ENCODE measurements at places on chromosomes 16 and 17. TPM values are rescaled to one million over a fixed set of nuclear protein-coding genes. Genes with fewer than 3 reads are reported as not detected.

- DNase-seq = no peak
Observed at GRCh38 chr17:14165616-14166015, 71.0 kb downstream of the CDRT15 start.

DNA sequence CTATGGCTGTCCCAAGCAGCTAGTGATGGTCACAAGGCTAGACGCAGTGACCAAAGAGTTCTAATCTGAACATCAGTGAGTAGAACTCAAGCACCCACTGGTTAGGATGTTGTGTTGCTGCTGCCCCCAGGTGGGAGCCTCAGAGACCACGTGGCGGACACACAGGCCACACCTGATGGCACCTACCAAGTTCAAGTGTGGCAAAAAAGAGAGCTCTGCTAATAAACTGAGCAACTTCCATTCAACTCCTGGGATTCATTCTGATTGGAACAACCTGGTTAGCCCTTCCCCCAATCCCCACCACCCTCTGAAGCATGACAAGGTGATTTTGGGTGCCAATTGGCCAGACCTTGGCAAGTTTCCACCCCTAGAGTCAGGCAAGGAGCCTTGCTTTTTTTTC, 3.5 kb upstream of the LCMT1 start:
- DNase-seq = no peak

GRCh38 chr16:66639091-66639885, 34.8 kb downstream of the CMTM3 start:
- no peak for DNase-seq

Gene CNGB1
- not detected for total RNA-seq

Gene STH
- not detected for total RNA-seq

Gene ZNF469
- 0.39 TPM for total RNA-seq

Gene METTL9
- total RNA-seq = 163 TPM

Gene FBXO39
- total RNA-seq = 34.6 TPM

Gene LPCAT2
- 5.9 TPM for total RNA-seq
